ENCODE measurements at places on chromosomes 1 and 21. TPM values are rescaled to one million over a fixed set of nuclear protein-coding genes. Genes with fewer than 3 reads are reported as not detected.

TRIM67 gene
- 0.24 TPM for total RNA-seq

OR2AK2 gene
- total RNA-seq, result not detected

DNA sequence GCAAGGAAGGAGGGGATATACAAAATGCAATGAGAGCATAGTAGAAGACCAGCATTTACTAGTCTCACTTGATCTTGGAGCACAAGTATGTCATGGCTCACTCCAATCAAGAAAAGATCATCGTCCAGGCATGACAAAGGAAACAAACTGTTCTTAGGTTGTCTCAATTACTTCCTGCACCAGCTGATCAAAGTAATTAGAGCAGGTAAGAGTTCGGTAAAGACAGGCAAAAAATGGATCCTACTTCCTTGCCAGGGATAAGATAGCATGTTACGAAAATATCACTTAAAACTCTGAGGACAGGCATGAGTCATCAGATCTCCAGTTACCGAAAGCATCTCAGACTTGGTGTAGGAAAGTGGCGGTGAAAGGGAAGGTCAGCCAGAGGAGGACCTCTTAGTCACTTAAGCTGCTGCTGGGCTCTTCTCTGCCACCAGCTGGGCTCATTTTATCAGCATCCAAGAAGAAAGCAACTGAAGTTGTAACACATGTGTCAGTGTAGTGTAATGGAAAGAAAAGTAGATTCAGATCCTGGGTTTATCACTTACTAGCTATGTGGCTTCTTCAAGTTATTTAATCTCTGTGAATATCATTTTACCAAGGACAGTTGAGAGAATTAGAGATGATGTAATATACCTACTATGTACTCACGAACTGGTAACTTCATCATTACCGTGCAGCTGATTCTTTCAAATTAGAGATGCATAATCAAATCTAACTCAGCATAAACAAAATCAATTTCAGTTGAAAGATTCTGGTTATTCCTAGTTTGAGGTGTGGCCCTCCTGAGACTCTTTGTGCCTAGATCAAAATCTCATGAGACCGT is 46.8 kb downstream of the XCL1 start:
- no peak for DNase-seq

BCL2L15 gene
- total RNA-seq, result not detected

- DNase-seq, result no peak
Observed at GRCh38 chr1:11059155-11059967, 457 bp downstream of the SRM start.

GRCh38 chr1:164588516-164589341 is 29.7 kb downstream of the PBX1 start:
- no peak for DNase-seq

DNA sequence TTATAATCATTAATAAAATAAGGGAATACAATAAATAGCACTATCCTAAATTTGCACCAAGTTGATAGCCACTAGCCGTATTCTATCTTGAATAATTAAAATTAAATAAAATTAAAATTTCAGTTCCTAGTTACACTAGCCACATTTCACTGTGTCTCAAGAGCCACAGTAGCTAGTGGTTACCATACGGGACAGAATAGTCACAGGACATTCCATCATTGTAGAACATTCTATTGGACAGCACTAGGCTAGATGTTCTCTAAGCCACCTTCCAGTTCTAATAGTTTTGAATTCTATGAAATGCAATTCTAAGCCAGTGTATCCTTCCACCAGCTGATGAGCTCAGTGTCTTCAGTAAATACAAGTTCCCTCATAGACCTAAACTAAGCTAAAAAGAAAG is 71.1 kb upstream of the GOLT1A start:
- no peak for DNase-seq

DNA sequence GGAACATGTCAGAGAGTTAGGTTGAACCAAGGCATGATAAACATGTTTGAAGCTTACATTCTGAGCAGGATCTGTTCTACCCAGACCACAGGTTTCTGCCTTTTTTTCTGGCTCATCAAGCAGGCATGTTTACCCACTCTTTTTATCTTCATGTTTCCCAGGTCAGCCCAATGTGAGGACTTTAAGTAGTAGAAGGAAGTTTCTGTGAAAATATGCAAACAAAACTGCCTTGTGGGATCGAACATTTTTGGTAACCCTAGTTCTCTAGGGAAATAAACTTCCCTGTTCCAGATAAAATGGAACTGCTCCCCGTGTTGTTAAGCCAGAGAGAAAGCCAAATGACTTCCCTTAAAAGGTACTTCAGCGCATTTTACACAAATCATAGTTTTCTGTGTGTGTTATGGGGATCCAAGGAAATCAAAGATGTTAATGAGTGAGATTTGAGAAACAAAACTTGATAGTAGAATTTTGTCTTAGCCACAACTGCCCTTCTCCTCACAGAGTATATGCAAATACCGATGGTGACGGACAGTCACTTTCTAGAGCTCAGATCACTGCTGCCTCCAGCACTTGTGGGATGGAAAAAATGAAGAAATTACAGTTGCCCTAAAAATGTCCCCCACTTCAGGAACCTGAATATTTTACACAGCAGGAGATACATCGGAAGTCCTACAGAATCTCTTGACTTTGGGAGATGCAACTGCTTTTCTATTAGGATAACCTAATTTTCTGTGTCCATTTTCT is 765 bp upstream of the HIPK1 start:
- DNase-seq, result no peak

All from cardiac septum (tissue), 1 donor.